ENCODE measurements at places on chromosomes 7 and 10.
A peak's percentile ranks its signal among the peaks of the same experiment; 100 is the strongest.

GRCh38 chr7:55094092-55094690 is 75.4 kb downstream of the EGFR start:
- no peak for DNase-seq

- peak; percentile 18 for DNase-seq
Measured at GRCh38 chr7:142231716-142232115, 26.1 kb downstream of the PRSS58 start.

GRCh38 chr10:9163699-9164098 is 1109.2 kb downstream of the GATA3 start:
- no peak for DNase-seq

DNA sequence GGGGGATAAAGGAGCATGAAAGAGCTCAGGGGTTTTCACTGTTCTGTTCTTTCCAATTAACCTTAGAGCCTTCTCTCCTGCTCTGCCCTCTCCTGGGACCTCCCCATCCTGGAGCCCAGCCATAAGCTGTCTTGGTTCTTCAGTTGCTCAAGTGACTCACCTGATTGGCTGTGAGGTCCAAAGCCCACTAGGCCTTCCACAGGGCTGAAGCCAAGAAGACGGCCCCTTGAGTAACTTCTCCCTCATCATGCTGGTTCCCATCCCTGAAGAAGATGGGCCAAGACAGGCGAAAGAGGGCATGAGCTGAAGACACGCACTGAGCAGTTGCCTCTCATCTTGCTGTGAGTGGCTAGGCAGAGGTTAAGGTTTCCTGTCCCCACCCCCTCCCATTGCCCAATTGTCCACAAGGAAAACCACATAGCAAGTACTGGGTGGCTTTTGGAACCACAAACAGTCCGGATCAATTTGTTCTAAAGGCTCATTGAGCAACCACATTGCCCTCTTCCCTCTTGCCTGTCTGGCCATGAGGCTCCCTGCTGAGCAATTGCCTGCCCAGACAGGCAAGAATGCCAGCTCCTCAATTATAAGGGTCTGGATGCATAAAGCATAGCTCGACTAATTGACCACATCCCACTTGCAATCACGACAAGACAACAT is 43.9 kb upstream of the GPAM start:
- no peak for DNase-seq

DNA sequence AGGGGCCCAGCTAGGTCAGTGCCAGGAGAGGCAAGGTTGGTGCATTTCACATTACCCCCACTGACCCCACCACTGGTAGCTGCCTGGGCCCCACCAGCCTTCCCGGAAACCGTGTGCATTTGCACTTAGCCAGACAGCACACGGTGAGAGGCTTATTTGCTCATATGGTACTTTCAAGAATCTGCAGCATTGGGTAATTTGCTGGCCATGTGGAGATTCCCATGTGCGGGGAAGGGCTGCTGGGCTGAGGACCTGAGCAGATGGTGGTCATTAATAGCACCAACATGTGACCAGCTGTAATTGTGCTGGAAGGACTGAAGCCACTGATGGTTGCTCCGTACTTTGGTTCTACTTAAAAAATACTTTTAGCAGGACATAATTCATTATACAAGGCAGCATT is 323.8 kb downstream of the DPP6 start:
- no peak for DNase-seq

GRCh38 chr10:14781763-14782162 is 7.1 kb upstream of the FAM107B start:
- DNase-seq, result no peak

All from suppressor macrophage treated with lipopolysaccharide for 1 hour (primary cell).